Aorta (tissue), 5 donors: ENCODE measurements at places on chromosomes 2 and 18. TPM values are rescaled to one million over a fixed set of nuclear protein-coding genes. Genes with fewer than 3 reads are reported as not detected.

- no peak for DNase-seq
These were observed 354.2 kb downstream of the RBM43 start for GRCh38 chr2:150907466-150907865.

DNA sequence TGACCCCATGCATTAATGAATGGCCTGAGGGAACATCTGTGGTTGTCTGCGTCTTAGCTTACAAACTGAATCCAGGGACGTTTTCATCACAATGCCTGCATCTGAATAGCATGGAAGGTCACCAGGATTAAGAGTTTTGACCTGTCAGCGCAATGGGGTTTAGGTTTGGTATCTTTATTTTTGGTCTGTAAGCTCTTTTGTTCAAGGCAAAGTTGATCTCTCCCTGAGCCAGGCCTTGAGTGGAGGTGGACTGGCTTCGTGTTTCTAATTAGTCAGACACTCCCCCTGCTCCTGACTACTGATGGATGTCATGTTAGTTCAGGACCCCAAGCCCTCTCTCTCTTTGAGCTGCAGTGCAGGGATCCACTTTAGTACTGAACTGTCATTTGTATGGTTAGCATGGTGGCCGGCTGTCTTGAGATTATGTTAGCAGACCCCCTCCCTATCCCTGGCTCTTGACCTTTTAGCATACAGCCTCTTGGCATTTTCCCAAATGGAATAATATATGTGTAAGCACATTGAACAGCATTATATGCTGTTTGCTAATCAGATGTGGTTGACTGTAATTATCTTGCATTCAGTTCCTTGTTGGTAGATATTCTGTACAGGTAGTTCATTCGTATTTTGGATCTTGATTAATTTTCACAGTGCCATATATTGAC, 59.2 kb downstream of the LYPD6 start:
- no peak for DNase-seq

- no peak for DNase-seq
These were observed 93.5 kb downstream of the ZNF516 start for GRCh38 chr18:76401498-76401897.

The SNORC gene
- not detected for polyA plus RNA-seq

The COL4A4 gene
- 2.3 TPM for polyA plus RNA-seq
